ENCODE measurements at places on chromosomes 5 and 9. TPM values are rescaled to one million over a fixed set of nuclear protein-coding genes. Genes with fewer than 3 reads are reported as not detected.

ARID3C gene
- 0.49 TPM for total RNA-seq

PAX5 gene
- total RNA-seq: 0.32 TPM

CTSV gene
- 0.17 TPM for total RNA-seq

DNAJB5 gene
- total RNA-seq: 3.9 TPM

IFNB1 gene
- not detected for total RNA-seq

PCDHB13 gene
- total RNA-seq: not detected

BAG1 gene
- 58.6 TPM for total RNA-seq

C5orf52 gene
- total RNA-seq: not detected

OR1Q1 gene
- total RNA-seq: not detected

FOXD4L5 gene
- total RNA-seq: 0.32 TPM

EQTN gene
- total RNA-seq: not detected

GABRB2 gene
- total RNA-seq: not detected
